ENCODE measurements at places on chromosomes 16 and 17.

GRCh38 chr17:27893841-27894503 is 807 bp upstream of the LYRM9 start:
- no peak for DNase-seq

DNA sequence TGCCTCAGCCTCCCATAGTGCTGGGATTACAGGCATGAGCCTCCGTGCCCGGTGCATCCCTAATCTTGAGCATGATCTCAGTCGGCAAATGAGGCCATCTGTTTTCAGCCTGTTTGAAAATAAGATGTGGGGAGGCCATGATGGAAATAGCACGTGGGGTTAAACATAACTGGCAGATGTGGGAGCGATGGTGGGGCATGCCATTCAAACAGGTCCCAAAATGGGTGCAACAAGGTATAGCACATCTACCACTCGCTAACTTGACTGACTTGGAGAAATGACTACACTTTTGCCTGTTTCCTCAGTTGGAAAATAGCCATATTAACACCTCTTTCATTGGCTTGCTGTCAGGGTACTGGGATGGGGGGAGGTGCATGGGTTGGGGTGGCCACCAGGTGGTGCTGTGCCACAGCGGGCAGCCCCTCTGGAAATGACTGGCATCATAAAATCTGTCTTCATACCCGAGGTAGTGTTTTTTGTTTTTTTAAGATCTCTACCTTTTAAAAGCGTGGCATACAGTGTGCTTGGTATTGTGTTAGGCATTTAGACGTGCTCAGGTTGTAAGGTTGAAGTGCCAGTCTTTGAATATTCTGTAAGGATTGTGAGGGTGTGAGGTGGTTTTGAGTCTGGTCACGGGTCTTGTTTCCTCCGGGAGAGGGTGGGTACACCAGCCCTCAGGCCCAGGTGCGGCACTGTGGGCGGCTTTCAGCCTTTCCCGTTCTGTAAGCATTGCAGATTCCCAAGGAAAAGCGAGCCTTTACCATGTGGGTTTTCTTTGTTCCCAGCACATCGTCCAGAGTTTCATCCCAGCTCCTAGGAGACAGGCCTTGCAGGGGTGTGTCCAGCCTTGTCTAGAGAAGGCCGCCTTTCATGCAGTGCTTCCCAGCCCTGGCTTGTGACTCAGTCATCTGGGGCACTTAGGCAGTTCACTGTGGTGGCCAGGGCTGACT is 2.9 kb upstream of the TTYH2 start:
- DNase-seq = no peak

DNA sequence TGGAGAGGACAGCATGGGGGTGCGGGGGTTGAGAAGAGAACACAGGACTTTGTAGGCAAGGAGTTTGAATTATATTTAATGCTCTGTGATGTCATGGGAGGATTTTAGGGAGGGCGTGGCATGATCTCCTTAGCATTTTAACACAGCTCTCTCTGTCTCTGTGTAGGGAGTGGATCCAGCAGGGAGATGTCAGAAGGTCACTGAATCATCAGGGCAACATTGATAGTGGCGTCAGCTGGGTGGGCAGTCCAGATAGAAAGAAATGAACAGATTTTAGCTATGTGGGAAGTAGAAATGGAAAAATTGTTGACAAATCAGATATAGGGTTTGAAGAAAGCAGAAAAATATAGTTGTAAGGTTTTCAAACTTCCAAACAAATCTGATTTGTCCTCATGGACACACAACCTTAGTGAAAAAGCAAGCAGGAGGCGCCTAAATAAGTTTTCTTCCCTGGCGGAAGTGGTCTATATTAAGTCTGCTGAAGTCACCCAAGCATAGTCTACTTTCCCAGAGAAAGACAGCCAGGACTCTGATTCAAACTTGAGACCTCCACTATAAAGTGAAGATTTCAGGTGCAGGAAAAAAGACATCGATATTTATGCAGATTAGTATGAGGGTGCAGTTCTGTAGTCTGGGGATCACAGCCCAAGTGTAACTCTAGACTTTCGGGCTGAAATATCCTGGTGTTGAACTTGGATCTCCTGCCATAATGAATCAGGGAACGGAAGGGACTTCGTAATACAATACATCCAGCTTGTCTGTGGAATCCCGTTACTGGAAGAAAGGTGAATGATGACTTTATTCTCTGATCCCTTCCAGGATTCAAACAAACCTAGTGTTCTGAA is 10.1 kb upstream of the PCTP start:
- DNase-seq = no peak

GRCh38 chr17:60426596-60426995 is 4.3 kb downstream of the CHCT1 start:
- DNase-seq = no peak

GRCh38 chr16:25013751-25014499 is 1.2 kb downstream of the ARHGAP17 start:
- DNase-seq = no peak

GRCh38 chr16:57925310-57925709 is 45.6 kb downstream of the CNGB1 start:
- no peak for DNase-seq

DNA sequence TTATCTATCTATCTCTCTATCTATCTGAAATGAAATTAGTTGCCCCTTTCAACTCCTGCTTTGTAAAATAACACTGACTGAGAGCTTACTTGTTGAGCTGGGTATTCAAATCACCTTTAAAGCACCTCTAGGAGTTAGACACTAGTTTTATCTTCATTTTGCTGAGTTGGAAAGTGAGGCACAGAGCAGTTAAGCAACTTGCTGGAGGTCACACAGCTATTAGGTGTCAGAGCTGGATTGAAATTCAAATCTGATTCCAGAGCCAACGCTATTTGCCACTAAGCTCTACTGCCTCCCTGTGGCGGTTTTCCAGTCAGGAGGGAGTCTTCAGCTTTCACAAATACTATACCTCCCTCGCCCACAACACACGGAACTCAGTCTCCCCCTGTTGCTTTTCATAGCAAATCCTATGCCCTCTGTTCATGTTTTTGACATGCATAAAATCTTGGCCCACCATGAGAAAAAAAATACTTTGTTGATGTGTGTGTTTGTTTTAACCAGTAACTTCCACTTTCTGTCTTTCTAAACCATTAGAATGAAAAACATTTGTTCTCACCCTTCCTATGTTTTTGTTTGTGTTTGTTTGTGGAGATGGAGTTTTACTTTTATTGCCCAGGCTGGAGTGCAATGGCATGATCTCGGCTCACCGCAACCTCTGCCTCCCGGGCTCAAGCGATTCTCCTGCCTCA is 74.8 kb upstream of the SMURF2 start:
- no peak for DNase-seq

GRCh38 chr16:50124769-50125168 is 28.3 kb upstream of the TENT4B start:
- no peak for DNase-seq

- no peak for DNase-seq
These were observed 35.8 kb downstream of the AMFR start for GRCh38 chr16:56389554-56389953.

- DNase-seq = no peak
These were observed 2.1 kb upstream of the CTRL start for GRCh38 chr16:67933805-67934204.
